Skeletal muscle cell (primary cell): ENCODE measurements at places on chromosomes 5 and 9.

DNA sequence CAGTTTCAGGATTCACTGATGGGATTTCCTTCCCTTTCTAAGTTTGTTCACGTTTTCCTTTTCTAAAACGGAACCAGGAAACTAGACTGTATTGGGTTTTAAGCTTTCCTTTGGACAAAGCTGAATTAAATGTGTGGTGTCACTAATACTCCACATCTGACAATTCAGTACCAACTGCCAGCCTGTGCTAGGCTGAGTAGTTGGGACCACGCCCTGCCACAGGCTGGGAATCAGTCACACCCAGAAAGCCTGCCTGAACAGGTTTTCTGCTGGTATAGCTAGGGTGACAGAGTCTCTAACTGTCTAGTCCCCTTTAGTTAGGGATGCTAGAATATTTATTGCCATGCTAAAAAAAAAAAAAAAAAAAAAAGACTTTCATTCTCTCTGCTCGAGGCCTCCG lies 15.6 kb downstream of the SPACA9 start:
- no peak for DNase-seq

DNA sequence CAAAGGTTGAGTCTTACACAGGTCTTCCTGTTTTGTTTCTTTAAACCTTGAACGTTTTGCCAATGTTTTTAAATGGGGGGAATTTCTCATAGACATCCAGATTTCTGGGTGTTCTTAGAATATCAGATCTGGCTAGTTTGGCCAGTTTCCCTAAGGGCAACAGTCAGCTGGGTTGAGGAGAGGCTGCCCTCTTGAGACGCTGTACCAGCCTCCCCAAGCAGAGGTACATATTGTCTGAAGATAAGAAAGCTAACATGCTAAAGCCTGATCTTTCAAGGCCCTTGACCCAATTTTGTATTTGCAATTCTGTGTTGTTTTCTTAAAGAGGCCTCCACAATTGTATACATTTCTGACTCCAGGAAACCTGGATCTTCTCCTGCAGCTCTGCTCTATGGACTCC lies 21.9 kb upstream of the SH3GL2 start:
- no peak for DNase-seq

- no peak for DNase-seq
Measured at GRCh38 chr5:154523709-154524108, 45.7 kb upstream of the HAND1 start.

DNA sequence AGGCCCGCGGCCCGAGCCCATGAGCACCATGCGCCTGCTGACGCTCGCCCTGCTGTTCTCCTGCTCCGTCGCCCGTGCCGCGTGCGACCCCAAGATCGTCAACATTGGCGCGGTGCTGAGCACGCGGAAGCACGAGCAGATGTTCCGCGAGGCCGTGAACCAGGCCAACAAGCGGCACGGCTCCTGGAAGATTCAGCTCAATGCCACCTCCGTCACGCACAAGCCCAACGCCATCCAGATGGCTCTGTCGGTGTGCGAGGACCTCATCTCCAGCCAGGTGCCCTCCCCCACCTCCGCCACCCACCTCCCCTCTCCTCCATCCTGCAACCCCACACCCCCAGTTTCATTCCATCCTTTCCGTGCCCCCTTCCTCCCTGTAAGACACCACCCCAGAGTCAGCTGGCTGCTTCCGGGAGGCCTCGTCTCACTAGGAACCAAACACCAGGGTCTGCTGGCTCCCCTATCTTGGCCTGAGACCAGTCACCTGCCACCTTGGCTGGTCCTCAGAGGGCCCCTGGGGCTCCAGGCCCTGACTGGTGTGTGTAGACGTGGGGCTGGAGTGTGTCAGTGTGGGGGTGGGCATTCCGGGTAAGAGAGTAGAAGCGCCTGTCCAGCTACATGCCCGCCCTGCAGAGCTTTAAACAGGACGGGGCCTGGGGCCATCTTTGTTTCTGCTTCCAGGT lies 655 bp downstream of the GRIN1 start:
- DNase-seq = no peak

- DNase-seq = no peak
Measured at GRCh38 chr5:163303718-163304117, 133.7 kb upstream of the CCNG1 start.

DNA sequence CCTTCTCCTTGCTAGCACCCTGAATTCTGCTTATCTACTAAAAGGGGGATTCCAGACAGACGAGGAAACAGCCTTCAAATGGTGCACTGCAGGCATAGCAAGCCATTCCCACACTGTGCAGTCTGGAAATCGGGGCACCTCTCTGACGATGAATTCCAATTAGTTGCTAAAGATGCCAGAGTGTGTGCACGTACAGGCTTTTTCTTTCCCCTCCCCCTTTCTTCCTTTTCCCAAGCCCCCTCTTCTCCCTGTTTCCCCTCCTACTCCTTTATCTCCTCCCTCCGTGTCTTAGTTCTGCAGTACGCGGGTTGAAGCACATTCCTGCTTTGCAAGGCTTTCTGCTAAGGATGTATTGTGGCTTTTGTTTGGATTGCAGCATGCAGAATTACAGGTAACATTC lies at the start of gene GPR21:
TSS of gene GPR21 (plus strand) at position 316 of the 400 bp plus-strand sequence. CDS start 900 bp downstream, outside the sequence.
- DNase-seq = no peak

- DNase-seq = no peak
Measured at GRCh38 chr9:26786564-26786963, 106.0 kb downstream of the CAAP1 start.

GRCh38 chr9:93205045-93205768 lies 21.3 kb downstream of the WNK2 start:
- no peak for DNase-seq

DNA sequence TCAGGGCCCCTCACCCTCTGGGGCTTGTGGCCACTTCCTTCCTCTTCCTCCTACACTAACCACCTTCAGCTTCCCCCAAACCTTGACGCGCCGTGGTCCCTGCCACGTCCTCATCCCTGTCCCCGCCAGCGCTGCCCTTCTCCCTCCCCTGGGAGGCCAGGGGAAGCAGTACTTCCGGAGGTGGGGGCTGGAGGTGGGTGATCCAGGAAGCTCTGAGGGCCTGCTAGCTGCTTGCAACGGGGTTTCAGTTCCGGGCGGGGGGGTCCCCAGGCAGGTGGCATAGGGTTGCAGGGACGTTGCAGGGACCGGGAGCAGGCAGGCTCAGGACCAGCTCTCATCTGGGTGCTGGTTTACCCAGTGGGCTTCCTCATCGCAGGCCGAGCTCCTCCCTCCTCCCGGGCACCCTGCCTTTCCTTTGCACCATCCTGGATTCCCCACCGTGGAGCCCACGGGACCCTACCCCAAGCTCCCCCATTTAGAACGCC lies 70.0 kb downstream of the RXRA start:
- no peak for DNase-seq

GRCh38 chr5:44358421-44358820 lies 30.8 kb downstream of the FGF10 start:
- DNase-seq = no peak

GRCh38 chr5:96316487-96316886 lies 116.6 kb downstream of the PCSK1 start:
- DNase-seq = no peak

GRCh38 chr9:32705059-32705458 lies 69.6 kb upstream of the TAF1L start:
- no peak for DNase-seq

GRCh38 chr5:68911840-68912690 lies 181.7 kb upstream of the SLC30A5 start:
- peak; percentile 53 for DNase-seq

DNA sequence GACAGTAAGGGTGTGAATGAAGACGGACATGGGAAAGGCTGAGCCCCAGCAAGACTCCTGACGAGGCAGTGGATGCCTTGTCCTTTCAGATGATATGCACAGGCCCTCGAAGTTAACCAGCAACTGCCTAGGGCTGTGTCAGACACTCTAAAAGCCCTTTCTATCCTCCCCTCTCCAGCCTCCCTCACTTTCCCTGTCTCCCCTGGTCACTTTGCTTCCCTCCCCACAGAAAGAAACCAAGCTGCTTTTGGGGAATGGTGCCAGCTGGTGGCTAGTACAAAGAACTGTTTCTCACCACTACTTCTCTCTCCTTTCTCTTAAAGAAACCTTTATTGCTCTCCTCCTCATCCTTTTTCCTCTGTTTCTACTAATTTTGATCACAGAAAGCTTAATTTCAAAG lies 21.4 kb downstream of the LHFPL2 start:
- no peak for DNase-seq

- DNase-seq = no peak
Measured at GRCh38 chr5:132184588-132184987, 43.1 kb downstream of the P4HA2 start.
